ENCODE measurements at places on chromosomes 12 and 14. TPM values are rescaled to one million over a fixed set of nuclear protein-coding genes. Genes with fewer than 3 reads are reported as not detected.

GLI1 gene
- 1.9 TPM for total RNA-seq

WASHC3 gene
- 57.6 TPM for total RNA-seq

TMEM30B gene
- total RNA-seq: not detected

DNA sequence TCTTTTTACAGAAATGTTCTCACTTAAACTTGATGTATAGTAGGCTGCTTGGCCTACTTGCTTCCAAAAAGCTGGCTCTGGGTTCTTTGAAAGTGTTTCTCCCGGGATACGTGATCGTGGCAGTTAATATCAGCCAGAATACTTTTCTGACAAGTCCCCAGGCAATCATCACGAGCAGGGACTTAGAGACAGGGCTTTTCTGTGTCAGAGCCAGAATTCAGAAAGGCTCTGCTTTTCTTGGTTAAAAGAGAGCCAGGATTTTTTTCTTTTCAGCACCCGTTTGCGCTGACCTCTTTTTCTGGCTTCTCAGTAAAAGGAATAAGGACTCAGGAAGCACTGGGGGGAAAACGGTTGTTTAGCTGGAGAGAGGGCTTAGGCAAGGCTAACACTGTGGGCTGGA is 57.8 kb upstream of the ARHGAP5 start:
- DNase-seq: peak; percentile 29

DNA sequence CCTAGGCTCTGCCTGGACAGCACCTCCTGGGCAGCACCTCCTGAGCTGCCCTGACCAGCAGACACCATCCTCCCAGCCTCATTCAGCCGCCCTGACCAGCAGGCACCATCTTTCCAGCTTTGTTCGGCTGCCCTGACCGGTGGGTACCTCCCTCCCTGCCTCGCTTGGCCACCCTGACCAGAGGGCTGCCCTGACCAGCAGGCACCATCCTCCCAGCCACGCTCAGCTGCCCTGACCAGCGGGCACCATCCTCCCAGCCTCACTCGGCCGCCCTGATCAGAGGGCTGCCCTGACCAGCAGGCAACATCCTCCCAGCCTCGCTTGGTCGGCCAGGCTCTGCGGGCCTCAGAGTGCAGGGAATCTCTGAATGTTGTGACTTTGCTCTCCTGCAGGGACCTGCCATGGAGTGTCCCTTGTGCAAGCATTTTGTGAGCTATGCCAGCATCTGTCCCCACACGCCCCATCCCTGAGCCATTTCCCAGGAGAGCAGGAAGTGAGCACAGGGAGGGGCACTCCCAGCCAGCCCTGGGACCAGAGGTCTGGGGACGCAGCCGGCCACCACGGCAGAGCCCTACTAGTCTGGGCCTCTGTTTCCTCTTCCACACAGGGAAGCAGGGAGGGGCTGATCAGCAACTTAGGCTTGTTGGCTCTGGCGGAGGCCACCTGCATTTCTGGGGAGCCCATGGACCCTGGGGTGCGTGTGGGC is 265.5 kb downstream of the SEC23A start:
- no peak for DNase-seq

DNA sequence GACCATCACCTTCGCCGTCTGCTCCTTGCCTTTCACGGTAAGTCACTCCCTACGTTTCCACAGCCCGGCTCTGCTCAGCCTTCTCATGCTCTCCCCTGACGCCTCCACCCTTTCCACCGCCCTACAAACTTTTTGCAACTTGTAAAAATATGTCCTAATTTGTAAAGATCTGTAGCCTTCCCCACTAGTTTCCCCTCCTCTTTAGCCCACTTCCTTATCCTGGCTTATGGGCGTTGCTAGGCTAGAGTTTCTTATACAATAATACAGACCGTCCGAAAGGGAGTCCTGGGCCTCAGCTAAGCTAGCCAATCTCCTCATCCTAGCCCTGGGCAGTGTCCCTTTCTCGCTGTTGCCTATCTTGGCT is 1.2 kb downstream of the PTGER2 start:
- no peak for DNase-seq

- no peak for DNase-seq
Measured at GRCh38 chr14:66216763-66217162, 269.4 kb upstream of the CCDC196 start.

PDZRN4 gene
- total RNA-seq: not detected

MYO1H gene
- not detected for total RNA-seq

GRCh38 chr12:94725375-94726168 is 75.2 kb upstream of the TMCC3 start:
- peak; percentile 68 for DNase-seq

- DNase-seq: no peak
Measured at GRCh38 chr14:74008843-74009499, 10.1 kb downstream of the ENTPD5 start.

DNA sequence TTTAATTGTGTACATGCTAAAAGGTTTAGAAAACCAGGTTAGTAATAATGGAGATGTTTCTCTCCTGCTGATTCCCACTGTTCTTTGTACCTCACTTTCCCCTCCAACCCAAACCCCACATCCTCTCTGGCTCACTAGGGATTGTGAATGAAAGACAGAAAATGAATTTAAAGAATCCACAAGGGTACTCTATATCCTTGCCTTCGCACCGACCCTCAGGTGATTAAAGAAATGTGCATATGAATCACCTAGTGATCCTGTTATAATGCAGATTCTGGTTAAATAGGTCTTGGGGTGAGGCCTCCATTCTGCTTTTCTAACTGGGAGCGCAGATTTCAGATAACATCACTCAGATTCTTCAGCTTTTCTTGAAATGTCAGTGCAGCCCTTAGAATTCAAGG is 84.3 kb upstream of the OTX2 start:
- DNase-seq: no peak

DNA sequence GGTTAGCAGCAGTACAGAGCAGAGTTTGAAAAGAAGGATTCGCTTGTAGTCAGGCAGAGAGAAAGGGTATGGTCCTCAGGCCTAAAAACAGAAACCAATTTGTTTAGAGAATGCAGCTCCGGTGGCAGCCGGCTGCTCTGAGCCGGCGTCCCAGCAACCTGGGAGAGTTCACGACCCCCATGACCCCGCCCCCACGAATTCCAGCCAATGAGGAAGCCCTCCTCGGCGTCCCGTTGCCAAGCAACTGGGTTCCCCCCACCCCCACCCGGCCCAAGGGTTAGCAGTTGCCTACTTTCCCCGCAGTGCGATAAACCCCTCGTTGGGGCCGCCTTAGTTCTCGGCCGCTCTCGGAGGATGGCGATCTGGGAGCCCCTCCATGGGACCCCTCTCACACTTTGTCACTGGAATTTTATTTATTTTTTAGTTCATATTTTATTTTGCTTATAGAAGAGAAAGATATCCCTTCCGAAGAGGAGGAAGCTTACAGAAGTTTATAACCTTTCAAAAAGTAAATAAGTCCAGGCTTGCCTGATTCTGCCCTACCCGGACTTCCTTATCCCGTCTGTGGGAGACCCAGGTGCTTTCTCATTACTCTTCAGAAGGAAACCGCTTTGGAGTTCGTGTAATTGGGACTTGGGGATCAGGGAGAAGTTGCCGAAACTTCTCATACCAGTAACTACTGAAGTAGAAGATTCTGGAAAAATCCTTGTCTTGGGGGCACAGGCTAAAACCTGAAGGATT is at the start of gene CCDC60:
CCDC60 (plus strand) TSS at position 300 of the 741 bp plus-strand sequence. CDS start 448 bp downstream, outside the sequence.
- DNase-seq: no peak

- DNase-seq: no peak
Measured at GRCh38 chr12:110688446-110689280, at the start of gene HVCN1. HVCN1 (minus strand) TSS chr12:110689115; CDS start chr12:110683245, 5,870 bp downstream.

- peak; percentile 85 for DNase-seq
Measured at GRCh38 chr14:76546426-76547221, 170.7 kb downstream of the ESRRB start.

DICER1 gene
- total RNA-seq: 36.6 TPM

CLEC7A gene
- not detected for total RNA-seq
